ENCODE measurements at places on chromosomes 7 and 10.

DNA sequence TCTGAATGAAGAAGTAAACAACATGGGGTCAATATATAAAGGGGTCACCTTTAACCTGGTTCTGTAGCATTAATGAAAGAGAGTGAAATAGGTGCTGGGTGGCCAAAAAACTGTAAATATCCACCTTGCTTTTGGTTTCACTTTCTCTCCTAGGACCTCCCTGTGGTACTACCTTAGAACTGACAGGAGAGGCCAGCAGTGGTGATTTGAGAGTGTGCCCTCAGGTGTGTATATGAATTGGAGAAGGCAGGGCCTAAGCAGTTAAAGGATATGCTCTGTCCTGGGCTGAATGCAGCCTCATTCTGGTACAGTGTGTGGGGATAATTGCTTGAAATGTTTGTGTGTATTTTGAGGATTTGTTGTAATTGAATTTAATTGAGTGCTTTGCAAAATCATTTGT lies 62.0 kb downstream of the BBS9 start:
- no peak for DNase-seq

DNA sequence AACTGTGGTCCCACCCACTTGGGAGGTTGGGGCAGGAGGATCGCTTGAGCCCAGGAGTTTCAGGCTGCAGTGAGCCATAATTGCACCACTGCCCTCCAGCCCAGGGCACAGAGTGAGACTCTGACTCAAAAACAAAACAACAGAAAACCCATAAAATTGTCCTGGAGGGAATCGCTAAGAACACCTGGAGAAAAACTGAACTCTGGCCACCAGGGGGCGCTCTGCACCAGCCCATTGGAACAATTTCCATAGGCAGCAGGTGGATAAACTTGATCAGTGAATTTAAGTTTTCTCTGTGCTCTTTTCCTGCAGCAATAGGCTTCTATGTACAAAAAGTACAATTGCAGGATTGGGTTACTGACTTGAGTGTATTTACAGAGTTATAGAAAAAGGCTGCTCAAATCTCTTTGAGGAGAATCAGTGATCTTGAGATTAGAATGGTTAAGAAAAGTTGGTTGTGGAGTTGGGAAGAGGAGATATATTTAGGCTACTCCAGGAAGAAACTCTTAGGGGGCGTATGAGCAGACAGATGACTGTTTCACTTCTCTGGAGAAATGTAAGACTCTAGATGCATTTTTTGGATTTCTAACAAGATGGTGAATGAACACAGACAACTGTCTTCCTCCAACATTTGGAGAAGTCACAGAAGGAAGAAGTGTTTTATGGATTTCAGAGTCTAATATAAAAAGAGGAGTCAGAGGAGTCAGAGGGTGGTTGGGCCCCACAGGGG lies 274.9 kb upstream of the GALNT17 start:
- peak; percentile 9 for DNase-seq

DNA sequence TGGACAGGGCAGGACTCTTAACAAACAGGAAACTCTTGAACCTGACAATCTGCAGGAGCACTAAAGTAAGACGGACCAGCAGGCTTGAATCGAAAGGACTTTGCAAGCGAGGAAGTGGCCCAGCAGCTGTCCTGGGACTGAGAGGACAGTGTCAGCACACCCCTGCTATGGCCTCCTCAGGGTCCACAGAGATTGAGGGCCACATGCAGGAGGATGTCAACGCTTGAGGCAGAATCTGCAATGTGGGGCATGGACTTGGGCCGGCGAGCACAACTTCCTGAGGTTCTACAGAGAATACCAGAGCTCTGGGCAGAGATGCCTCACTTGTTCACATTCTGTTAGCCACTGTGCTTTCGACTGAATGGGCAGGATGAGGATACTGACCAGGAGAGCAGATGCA lies 84.4 kb upstream of the EFCAB10 start:
- DNase-seq = no peak

DNA sequence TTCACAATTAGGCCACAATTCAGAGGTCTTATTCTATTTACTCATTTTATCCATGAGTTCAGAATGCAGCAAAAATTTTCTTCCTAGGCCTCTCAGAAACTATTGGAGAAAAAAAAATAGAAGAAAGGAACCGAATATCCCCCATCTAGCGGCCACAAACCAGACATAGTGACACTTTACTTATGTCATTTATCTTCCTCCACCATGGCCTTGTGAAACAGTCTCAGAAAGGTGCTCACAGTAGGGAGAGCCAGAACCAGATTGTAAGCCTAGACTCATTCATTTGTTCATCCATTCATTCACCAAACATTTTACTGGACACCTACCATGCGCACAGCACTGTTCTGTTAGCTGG lies 16.0 kb downstream of the CREB3L2 start:
- no peak for DNase-seq

DNA sequence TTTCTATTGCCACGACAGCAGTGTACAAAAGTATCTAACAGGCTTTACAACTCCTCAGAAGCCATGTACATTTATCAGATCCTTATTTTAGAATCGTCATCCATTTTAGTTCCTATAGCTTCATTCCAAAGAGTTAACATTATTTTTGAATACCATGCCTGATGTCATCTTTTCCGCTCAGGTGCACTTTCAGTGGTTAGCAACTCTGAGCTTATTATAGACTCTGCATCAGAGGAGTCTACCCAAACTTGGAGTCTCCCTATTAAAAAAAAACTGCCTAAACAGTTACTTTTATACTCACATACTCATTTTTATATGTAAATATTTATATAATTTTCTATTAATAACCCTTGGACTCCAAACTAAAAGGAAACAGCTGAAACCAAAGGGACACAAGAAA lies 31.6 kb upstream of the PRSS37 start:
- DNase-seq = no peak

GRCh38 chr10:88852327-88852726 lies 683 bp upstream of the ANKRD22 start:
- no peak for DNase-seq

DNA sequence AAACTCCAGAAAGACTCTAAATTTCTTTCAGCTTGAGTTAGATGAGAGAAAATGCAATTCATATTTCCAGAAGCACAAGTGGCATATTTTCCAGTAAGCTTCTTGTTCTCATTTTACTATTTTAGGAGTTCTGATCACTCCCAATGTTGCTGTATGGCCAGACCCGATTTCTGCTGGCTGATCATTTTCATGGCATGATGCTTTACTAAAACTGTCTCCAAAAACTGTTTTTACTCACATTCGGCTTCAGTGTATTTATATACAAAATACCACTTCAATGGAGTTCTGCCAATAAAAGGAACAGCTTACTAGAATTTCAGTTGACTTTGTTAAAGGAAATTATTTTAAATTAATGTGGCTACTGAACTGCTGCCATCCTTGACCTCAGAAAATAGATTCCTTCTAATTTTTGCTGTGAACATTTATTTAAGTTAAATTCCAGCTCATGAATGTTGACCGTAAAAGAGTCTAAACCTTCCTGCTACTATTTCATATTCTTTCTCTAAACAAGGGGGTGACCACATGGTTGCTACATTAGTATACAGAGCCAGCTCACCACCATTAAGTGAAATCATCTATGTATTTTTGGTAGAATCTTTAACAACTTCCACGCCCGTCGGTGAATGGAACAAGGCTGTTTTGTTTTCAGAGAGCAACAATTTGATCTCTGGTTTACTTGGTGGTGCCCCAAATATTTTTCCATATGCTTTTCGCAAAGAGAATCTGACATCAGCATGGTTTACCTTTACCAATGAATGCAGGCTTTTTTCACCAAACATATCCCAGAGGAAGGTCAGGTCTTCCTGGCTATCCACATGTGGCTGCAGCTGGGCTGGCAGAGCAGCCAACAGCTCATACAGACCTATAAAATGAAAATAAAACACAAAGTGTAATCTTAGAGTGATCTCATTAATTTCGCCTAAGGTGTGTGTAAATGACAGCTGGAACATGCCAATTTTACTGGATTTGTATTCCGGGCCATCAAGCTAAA lies 101.2 kb downstream of the MPP7 start:
- no peak for DNase-seq

- DNase-seq = no peak
Observed at GRCh38 chr10:71217266-71218045, 5.1 kb downstream of the UNC5B start.

GRCh38 chr10:106980495-106981451 lies 183.7 kb downstream of the SORCS1 start:
- DNase-seq = no peak

DNA sequence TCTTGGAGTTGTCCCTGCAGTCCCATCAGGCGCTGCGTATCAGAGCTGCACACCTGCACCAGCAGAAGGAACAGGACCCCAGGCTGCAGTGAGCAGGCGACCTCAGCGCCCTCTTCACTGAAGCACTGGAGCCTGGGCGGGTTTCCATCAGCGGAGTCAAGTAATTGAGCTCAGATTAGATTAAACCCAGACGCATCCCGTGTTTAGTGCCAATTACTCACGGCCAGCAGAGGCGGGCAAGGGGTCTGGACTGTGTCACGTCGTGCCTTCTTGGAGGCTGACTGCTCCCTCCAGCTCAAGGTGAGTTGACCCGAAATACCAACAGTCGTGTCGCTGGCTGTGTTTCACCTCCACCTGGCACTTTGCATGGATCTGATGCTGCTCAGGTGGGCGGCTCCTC lies 123.6 kb downstream of the CXCL12 start:
- no peak for DNase-seq

DNA sequence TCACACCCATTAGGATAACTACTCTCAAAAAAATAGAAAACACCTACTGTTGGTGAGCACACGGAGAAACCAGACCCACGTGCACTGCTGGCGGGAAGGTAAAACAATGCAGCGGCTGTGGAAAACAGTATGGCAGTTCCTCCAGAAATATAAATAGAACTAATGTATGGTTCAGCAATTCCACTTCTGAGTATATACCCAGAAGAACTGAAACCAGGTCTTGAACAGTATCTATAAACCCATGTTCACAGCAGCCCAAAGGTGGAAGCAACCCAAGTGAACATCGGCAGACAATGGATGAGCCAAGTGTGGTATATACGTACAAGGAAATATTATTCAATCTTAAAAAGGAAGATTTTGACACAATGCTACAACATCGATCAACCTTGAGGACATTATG lies 164.7 kb downstream of the ZMYND11 start:
- DNase-seq = no peak

DNA sequence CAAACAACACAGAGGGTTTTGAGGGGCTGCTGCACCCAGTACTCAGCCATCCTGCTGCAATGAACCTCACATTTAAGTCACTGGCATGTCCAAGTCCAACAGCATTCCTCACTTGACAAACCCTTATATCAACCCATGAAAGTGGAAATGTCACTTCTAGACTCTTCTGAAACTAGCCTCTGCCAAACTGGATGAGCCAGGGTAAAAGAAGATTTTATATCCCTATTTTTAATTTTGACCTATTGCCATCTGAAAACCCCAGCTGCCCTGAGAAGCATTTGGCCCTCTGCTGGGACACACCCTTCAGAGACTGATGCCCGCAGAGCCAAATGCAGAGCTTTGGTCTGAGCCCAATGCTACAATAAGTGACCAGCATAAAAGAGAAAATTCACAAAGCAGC lies 201.1 kb downstream of the ANK3 start:
- no peak for DNase-seq

- no peak for DNase-seq
Observed at GRCh38 chr10:102241032-102241443, 274 bp downstream of the PITX3 start.

DNA sequence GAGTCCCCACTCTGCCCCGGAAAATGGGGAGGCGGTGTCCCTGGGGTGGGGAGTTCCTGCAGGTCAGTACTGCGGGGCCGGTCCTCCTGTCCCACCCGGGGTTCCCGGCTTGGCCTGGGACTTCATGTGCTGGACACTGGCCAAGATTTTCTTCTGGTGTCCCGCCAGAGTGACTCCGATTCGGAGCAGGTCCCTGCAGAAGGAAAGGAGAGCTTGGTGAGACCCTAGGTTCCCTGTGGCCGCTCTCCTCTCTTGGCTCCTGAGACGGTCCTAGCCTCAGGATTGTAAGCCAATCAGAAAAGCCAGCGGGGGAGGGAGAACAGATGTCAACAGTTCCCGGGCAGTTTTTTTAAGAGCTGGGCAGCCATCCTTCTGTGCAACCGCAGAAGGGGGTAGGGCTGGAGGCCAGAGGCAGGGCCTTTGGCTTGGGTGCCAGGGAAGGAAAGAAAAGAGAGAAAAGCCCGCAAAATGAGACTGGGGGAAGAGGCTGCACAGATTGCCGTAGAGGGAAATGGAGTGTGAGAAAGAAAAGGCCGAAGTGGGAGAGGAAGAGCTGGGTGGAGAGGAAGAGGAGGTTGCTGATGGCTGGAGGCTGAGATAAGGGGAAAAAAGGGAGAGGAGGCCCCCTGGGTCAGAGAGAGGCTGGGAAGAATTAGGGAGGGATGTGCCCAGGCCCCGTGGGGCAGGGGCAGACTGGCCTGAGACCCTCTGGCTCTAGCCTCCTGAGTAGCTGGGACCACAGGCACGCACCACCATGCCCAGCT lies 23.7 kb downstream of the EPHB4 start:
- no peak for DNase-seq

DNA sequence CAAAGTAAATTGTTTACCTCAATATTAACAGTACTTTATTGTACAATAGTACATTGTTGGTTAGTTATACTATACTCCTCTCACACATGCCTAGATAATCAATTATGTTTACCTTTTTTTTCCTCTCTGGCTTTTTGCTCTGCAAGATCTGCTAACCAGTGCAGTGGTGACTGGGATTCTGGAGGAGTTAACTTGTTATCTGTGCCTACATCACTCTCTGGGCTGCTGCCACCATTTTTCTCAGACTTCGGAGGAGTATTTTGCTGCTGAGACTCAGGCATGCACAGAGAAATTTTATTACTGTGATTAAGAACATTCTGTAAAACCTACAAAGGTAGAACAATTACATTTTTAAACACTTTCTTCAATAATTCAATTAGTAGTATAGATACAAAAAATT lies 59.7 kb downstream of the NRBF2 start:
- DNase-seq = no peak

DNA sequence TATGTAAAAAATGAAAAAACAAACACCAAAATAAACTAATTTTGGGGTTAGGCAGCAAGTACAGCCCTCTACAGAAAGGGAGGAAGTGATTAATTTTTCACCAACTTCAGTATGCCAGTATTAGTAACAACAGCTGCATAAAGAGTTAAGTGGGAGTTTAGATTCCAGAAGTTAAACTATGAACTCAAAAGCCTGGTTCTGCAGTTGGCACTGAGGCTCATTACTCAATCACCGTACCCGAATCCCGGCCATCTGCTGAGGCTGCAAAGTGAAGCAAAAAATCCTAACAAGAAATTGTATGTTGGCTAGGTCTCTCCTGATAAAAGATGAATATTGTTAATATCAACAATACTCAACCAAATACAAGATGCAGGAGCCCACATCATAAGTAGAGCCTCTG lies 4.0 kb downstream of the NUDT5 start:
- DNase-seq = no peak

DNA sequence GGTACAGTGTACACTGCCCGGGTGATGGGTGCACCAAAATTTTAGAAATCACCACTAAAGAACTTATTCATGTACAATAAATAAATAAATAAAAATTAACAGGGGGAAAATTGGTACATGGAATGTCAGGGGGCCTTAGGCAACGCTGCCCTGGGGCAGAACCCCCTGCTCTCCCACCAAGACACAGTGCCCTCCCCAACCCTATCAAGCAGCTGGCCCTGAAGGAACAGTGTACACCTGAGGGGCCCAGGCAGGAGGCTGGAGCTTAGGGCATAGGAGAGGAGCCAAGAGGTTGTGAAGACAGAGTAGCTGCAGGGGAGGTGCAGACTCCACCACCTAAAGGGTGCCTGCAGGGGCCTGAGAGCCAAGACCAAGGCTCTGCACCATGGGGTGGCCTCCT lies 128.8 kb downstream of the BMS1 start:
- no peak for DNase-seq

Data from stimulated activated CD4-positive, alpha-beta T cell treated with anti-CD3 and anti-CD28 coated beads, TNF-alpha, amount 100 ng/mL, for 4 hours (primary cell).